ENCODE measurements at places on chromosomes 13 and 19.

- DNase-seq = no peak
These were observed 237.6 kb downstream of the DNAJC15 start for GRCh38 chr13:43260999-43261398.

- no peak for DNase-seq
These were observed 2.0 kb downstream of the MYO9B start for GRCh38 chr19:17077447-17078028.

DNA sequence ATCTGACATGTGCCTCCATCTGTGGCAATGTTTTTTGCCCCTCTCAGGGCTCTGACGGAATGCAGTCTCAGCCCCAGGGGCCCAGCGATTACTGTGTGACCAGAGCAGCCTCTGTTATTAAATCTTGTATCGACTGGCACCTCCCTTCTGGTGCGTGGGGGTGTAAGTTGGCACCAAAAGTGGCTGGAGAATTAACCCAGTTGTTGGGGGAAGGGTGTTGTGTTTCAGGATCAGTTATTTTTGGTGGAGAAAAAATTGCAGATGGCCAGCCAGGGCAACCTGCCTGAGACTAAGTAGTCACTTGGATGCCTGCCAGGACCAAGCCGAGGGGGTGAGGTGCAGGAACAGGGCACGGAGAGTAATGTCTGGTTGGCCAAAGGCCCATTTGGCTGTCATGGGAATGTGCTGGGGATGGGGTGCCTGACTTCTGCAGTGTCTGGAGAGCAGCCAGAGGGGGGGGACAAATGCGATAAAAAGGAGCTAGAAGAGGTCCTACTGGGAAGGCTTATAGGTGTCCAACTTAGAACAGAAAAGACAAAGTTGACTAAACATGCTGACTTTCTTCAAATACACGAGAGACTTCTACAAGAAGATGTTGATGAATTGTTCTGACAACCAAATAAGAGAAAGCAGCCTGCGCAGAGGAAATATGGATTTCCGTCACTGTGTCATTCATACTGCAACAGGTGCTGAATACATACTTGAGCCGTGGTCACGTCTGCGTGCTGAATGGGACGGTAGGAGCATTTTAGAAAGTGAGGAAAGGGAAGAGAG is 69.8 kb downstream of the SIAH3 start:
- no peak for DNase-seq

GRCh38 chr19:39544226-39544903 is 4.4 kb upstream of the EID2 start:
- DNase-seq = no peak

GRCh38 chr13:93413972-93414717 is 187.5 kb downstream of the GPC6 start:
- no peak for DNase-seq

DNA sequence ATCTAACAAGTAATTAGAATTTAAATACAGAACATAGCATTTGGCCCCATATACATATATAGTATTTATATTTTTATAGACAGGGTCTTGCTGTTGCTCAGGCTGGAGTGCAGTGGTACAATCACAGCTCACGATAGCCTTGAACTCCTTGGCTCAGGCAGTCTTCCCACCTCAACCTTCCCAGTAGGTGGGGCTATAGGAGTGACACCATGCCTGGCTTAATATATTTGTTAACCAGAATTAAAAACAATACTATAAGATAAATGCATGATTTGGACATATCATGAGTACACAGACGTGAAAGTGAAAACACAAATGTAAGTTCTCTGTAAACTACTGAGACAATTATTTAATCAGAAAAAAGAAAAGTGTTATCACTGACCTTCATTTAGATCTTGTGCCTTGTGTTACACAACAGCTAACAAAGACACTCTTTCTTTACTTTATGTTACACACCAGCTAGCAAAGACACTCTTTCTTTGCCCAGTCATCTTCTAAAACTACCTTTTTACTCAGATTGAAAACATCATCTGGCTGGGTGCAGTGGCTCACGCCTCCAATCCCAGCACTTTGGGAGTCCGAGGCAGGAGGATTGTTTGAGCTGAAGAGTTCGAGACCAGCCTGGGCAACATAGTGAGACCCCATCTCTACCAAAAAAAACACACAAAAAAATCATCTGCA is 22.6 kb downstream of the CARS2 start:
- no peak for DNase-seq

DNA sequence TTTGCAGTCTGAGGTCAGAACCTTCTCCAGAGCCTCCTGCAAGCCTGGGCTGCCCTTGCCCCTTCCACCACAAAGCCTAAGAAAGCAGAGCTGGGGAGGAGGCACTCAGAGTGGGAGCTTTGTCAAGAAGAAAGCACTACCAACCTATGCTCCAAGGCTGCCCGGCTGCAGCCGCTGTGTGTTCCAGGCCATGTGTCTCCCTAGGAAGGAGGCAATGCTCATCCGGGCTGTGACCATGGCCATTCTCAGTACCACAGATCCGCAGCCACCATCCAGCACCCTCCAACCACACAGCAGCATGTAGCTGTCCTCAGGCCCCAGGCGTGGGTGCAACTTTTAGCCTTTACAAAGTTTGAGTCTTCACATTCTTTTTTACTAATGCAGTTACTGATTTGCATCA is 22.0 kb downstream of the CARS2 start:
- DNase-seq = no peak

DNA sequence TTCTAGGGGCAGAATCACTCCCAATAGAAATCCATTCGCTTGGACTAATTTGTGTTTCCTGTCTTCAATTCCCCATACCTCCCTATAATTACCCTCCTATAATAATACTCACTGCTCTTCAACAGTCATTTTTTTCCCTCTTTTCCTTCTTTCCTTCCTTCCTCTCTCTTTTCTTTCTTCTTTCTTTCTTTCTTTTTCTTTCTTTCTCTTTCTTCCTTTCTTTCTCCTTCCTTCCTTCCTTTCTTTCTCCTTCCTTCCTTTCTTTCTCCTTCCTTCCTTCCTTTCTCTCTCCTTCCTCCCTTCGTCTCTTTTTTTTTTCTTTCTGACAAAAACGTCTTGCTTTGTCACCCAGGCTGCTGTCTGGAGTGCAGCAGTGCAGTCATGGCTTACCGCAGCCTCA is 8.0 kb downstream of the KLK5 start:
- DNase-seq = no peak

DNA sequence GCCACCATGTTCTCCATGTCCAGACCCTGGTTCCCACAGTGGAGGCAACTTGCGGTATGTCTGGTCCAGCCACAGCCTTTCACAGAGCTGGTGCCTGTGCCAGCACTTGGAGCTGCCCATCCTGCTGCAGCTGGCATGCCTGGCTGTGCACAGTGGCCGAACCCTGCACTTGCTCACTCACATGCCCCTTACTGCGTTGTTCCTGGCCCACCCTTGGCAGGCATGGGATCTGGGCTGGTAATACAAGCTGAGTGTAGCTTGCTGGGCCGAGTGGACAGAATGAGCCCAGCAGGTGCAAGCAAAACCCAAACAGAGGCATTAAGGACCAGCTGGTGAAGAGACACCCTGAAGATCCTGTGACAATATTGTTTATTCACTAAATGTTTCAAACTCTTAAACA is 583.9 kb upstream of the SLITRK6 start:
- DNase-seq = no peak

DNA sequence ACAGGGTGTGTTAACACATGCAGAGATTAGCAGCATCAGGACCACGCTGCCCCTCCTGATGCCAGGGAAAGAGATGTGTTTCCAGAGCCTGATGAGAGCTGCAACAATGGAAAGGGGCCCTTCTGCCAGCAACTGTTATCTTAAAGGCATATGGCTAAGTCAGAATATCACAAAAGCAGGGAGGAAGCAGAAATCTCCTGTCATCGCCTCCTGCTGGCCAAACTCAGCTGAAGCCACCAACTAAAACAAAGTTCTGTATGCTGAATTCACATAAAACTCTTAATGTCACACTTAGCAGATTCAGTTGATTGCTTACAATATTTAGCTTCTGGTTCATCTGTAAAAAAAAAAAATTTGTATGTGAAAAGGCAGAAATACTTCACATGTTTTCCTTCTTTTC is 178.2 kb downstream of the GPC5 start:
- no peak for DNase-seq

GRCh38 chr19:51607077-51607476 is 23.1 kb downstream of the SIGLEC5 start:
- no peak for DNase-seq

DNA sequence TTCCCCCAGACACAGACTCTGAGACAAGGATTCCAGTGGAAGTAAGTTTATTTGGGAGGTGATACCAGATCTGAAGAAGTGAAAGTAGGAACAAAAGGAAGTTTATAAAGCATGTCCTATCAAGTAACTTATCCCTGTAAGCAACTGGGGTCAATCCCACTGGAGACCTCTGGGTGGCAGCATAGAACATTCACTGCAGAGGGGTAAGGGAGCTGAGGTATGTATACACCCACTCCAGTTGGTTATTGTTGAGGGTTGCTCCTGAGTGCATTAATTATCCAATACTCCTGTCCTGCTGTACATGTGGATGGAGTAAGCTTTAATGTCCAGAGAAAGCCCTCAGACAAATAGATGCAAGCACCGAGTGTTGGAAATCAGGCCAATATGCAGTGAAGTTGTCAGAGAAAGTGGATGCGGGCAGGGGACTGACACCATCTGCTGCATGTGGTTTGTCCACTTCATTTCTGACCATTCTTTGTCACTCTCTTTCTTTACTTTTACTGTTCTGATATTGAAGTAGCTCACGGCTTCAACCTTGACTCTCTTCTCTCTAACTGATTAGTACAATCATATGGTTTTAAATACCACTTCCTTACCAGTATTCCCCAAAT is 46.7 kb downstream of the NOTCH3 start:
- no peak for DNase-seq

- no peak for DNase-seq
These were observed 10.6 kb downstream of the CCDC8 start for GRCh38 chr19:46402725-46403124.
